ENCODE measurements at places on chromosomes 2 and 18. TPM values are rescaled to one million over a fixed set of nuclear protein-coding genes. Genes with fewer than 3 reads are reported as not detected.

The CTDP1 gene
- 30.2 TPM for total RNA-seq

The VWC2L gene
- total RNA-seq, result not detected

The FOXI3 gene
- 0.60 TPM for total RNA-seq

The ANKRD29 gene
- total RNA-seq, result 0.70 TPM

The RAX gene
- not detected for total RNA-seq

The GFPT1 gene
- 137 TPM for total RNA-seq

The IL18R1 gene
- total RNA-seq, result 2.4 TPM

DNA sequence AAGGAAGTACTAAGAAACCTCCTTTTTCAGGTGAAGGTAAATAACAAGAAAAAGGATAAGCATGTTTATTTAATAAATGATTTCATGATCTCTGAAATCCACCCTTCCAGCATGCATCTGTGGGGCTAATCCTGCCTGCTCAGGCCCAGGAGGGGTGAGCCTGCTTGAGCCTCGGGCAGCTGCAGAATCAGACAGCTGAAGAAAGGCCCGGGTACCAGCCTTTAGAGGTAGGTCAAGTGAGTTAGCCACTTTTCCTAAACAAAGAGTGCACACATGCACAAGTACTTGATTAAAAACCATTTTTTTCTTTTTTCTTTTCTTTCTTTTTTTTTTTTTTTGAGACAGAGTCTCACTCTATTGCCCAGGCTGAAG is 25.7 kb upstream of the FZD7 start:
- no peak for DNase-seq

- no peak for DNase-seq
Observed at GRCh38 chr2:237791977-237792727, 6.4 kb upstream of the RBM44 start.

GRCh38 chr18:57466307-57466706 is 31.1 kb downstream of the ONECUT2 start:
- no peak for DNase-seq

GRCh38 chr2:224143526-224143925 is 104.4 kb upstream of the SERPINE2 start:
- no peak for DNase-seq

DNA sequence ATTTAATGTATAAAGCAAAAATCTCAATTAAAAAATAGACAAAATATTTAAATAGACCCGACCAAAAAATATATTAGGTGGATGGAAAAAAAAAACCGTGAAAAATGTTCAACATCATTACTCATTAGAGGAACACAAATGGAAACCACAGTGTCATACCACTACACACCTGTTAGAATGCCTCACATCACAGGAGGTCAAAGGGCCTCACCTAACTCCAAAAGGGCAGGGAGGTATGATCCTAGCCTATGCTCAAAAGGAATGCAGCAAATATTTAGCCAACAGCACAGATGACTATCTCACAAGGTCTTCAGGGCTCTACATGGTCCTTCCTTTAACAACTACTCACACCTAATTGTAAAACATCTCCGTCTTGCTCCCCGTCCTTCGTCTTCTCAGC is 185.5 kb upstream of the SETBP1 start:
- DNase-seq, result no peak

DNA sequence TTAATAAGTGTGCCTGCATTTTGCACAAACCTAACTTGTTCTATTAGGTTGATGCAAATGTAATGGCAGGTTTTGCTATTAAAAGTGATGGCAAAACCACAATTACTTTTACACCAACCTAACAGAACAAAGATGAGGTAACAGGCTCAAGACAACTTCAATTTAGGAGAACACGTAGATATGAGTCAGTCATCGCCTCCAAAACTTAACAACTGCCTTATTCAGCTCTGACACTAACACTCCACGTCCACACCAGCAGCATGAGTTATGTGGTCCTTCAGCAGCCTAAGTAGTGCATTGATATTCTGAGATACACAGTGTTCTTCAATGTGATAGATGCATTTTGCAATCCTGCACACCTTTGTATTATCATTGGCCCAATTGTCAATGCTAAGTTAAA is 1175.1 kb upstream of the ACVR2A start:
- DNase-seq, result no peak

DNA sequence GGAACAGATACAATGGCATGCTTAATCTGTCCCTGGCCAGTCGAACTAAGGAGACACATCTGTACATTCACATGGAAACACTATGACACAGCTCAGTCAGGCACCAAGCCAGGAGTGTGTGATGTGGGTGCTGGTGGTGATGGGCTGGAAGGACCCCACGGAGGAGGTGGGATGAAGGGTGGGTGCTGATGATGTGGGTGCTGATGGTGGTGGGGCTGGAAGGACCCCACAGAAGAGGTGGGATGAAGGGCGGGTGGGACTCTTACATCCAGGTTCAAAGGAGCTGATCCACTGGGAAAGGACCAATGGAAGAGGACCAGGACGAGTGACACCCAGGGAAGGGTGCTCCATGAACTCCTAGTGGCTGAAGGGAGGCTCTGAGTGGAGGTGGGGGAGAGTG is 34.8 kb upstream of the ACAA2 start:
- no peak for DNase-seq

- no peak for DNase-seq
Observed at GRCh38 chr2:143474586-143474985, 345.4 kb downstream of the ARHGAP15 start.

GRCh38 chr2:9971105-9971818 is 19.8 kb downstream of the GRHL1 start:
- peak; percentile 23 for DNase-seq

- DNase-seq, result no peak
Observed at GRCh38 chr18:56167366-56167765, 471.0 kb downstream of the TXNL1 start.

- peak; percentile 61 for DNase-seq
Observed at GRCh38 chr2:221104361-221104811, 467.7 kb downstream of the EPHA4 start.

- peak; percentile 43 for DNase-seq
Observed at GRCh38 chr2:52844701-52845423, 922.7 kb upstream of the CHAC2 start.

GRCh38 chr18:77054606-77055428 is 77.8 kb downstream of the MBP start:
- peak; percentile 75 for DNase-seq

GRCh38 chr18:23573020-23573419 is 13.3 kb downstream of the NPC1 start:
- DNase-seq, result no peak

All from astrocyte (in vitro differentiated cells and primary cell).